ENCODE measurements at places on chromosomes 16 and 17. TPM values are rescaled to one million over a fixed set of nuclear protein-coding genes. Genes with fewer than 3 reads are reported as not detected.

Gene SDR42E2
- total RNA-seq: 0.64 TPM

Gene CRYBA1
- not detected for total RNA-seq

Gene FSCN2
- total RNA-seq: 2.1 TPM

Gene KCNG4
- total RNA-seq: not detected

Gene WNT3
- total RNA-seq: 0.74 TPM

Gene SLC12A3
- total RNA-seq: not detected

Gene FOXC2
- 0.82 TPM for total RNA-seq

Gene TBX4
- total RNA-seq: 28.7 TPM

Gene KRT33A
- total RNA-seq: not detected

Gene C16orf54
- 9.1 TPM for total RNA-seq

Gene GCGR
- total RNA-seq: not detected

Gene CDRT15
- total RNA-seq: not detected

DNA sequence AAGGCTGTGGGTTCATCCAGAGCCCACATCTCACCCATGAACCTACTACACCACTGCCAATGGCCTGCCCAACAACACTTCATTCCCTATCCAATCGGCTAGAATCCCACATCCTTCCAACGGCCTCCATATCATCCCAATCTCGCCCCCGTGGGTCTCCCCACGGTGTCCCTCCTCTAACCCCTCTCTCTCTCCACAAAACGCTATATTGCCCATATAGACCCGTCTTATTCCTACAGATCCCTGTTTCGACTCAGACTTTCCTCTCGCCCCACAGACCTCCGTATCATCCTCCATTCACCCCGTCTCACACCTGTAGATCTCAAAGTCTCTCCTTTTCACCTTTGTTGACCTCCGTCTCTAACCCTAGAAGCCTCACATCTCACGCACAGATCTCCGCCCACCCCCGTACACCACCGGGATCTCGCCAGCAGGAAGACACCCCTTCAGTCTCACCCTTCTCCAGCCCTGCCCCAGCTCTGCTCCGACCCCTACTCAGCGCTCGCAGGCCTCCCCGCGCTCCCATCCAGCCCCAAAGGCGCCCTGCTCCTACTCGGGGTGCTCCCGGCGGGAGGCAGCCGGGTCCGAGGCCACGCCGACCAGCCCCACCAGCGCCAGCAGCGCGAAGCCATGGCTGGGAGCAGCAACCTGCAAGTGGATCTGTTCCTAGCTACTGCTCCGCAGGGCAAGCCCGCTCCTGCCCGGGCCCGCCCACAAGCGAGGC, at the start of gene FDXR:
TSS of gene FDXR (minus strand) at position 682 of the 724 bp plus-strand sequence. CDS start at position 632, 50 bp downstream.
- DNase-seq: no peak

GRCh38 chr16:30472328-30472942, at the start of gene ITGAL:
TSS of gene ITGAL (plus strand) at chr16:30472742. CDS start at chr16:30472838, 96 bp downstream.
- DNase-seq: no peak

- no peak for DNase-seq
Measured at GRCh38 chr17:81249223-81250040, 10.3 kb downstream of the NDUFAF8 start.

GRCh38 chr17:61474934-61475333, 22.7 kb downstream of the TBX4 start:
- no peak for DNase-seq

GRCh38 chr17:77736721-77737120, 221.8 kb upstream of the TNRC6C start:
- DNase-seq: no peak

- DNase-seq: no peak
Measured at GRCh38 chr17:73058022-73058421, 34.5 kb downstream of the SLC39A11 start.

GRCh38 chr16:83967838-83968305, at the start of gene NECAB2:
TSS of gene NECAB2 (plus strand) at chr16:83968244. CDS start at chr16:83968649, 405 bp downstream.
- no peak for DNase-seq

DNA sequence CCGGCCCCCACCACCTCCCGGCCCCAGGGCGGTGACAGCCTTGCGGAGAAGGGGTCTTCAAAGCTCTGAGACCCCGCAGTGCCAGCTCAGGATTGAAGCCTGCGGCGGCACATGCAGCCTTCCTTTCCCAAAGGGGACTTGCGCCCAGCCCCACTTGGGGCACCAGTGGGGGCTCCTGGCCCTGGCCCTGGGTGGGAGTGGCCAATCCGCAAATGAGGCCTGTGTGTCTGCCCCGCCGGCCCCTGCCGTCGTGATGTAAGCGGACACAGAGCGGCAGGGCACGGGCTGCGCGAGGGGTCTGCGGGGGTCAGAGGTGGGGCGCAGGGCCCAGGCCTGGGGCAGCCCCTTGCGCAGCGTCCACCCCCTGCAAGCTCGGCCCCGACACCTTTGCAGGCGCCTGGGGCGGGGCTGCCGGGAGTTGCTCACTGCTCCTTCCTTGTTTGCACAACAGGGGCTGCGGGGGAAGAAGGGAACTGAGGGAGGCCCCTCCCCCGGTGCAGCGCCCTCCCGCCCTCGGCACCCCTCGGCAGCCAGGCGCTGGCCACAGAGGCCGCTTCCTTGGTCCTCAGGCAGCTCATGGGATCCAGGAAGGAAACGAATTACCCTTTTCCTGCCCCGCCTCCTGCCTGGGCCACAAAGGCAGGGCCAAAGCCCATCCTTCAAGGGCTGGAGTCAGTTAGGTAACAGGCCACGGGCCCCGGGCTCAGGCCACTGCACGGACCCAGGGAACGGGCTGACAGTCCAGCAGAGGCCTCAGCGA, 2.9 kb downstream of the SLC16A3 start:
- DNase-seq: peak; percentile 85

- no peak for DNase-seq
Measured at GRCh38 chr17:39640591-39641031, 3.7 kb downstream of the STARD3 start.

GRCh38 chr16:21697032-21697431, 33.3 kb downstream of the OTOA start:
- DNase-seq: no peak

- no peak for DNase-seq
Measured at GRCh38 chr16:30108059-30108850, 5.1 kb downstream of the GDPD3 start.
